NCI-H1105 treated with DMSO at 0.1 percent for 48 hours (cell line): ENCODE measurements at places on chromosomes 7 and 10.
A peak's percentile ranks its signal among the peaks of the same experiment; 100 is the strongest.

GRCh38 chr7:157938211-157938610 is 601.4 kb downstream of the DNAJB6 start:
- no peak for DNase-seq

GRCh38 chr10:88565072-88565471 is 18.0 kb downstream of the RNLS start:
- peak; percentile 24 for DNase-seq

GRCh38 chr7:6234384-6234783 is 38.0 kb downstream of the CYTH3 start:
- no peak for DNase-seq

- no peak for DNase-seq
Measured at GRCh38 chr7:1666823-1667565, 3.1 kb upstream of the ELFN1 start.

DNA sequence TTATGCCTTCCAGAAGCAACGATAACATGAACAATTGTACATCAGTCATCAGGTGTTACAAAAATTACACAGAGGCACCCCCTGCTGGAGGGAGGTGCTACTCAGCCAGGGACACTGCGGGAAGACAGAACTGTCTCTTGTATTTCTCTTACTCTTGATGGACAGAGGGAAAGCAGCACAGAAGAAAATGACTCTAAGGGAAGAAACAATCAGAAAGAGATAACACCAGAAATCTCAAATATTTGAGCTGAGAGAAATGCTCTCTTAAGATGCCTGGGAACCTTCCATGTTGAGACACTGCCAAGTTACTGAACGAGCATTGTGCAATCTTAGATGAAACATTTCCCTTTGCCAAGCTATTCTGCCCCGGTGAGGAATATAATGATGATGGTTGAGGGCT is 227.6 kb upstream of the NPSR1 start:
- no peak for DNase-seq

DNA sequence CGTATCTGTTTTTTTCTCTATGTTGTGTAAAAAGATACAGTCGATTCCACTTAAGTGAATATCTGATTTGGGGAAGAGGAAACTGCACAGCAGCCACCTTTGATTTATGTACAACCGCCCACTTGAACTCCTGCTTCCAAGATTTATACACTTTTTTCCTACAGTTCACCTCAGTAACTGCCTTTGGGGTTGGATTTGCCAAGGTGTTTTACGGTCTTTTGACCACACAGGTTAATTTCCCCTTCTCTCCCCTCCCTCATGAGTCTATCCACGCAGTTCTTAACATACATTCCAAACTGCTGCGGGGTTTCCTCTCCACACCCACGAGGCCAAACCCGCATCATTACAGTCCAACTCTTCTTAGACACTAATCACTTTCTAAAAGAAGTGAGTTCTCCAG is 277.0 kb downstream of the USP6NL start:
- no peak for DNase-seq

DNA sequence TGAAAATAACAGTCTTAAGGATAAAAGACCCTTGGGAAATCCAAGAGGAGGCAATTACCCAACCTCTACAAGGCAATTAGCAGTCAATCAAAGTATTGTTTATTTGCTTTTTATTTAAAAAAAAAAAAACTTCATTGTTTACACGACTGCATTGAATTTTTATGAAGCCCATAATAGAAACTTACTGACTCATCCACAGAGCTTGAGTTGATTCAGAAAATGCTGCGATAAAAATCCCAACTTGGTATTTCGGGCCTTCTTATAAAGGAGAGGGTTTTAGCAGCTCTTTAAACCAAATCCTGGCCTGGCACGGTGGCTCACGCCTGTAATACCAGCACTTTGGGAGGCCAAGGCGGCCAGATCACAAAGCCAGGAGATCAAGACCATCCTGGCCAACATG is 69.2 kb upstream of the PALS2 start:
- DNase-seq = no peak

DNA sequence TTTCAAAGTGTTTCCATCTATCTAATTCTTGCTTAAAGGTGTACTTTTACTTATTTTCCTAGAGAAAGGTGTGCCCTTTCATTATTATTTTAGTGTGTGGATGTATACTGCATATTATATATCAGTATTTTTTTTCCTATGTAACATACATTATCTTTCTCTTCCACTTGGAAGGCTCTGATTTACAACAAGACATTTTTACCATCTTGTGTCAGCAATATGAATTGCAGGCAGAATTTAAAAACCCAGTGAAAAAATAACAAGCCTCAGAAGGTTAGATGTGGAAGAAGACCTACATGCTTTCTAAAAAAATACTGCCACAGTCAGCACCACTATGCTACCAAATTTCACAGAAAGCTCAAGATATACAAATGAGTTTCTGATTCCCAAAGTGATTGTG is 327.7 kb upstream of the STEAP1 start:
- no peak for DNase-seq

- no peak for DNase-seq
Measured at GRCh38 chr7:3495530-3495929, 194.5 kb downstream of the SDK1 start.

DNA sequence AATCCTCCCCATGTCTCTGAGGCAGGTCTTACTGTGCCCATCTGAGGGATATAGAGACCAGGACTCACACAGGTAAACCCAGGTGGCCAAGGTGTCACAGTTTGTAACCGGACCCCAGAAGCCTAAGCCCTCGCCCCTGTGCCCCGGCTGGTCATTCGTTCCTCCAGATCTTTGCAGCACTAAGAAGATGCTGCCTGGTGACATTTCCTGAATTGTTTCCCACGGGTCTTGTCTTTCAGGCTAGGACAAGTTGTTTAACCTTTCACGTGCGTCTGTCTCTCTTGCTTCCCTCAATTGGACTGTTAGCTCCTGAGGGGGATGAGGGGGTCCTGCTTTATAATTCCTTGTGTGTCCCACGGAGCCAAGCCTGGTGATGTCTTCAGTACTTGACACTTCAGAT is 158.0 kb downstream of the KCNMA1 start:
- DNase-seq = no peak

DNA sequence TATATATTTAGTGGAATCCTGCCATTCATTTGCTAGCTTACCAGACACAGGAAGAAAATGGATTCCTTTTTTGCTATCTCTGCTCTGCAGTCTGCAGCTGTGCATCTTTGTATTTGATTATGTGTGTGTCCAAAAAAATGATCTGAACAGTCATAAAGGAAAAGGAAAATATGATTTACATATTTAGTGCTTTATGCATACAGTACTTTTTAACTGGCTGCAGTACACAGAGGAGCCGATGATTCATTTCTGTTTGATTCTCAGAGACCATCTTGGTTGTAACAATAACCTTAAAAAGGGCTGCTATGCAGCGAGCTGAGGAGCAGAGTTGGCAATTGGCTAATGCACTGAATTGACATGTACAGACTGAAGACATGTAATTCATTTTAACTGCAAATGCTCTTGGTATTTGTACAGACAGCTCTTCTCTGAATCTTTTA is 151.3 kb upstream of the FZD1 start:
- DNase-seq = no peak

- DNase-seq = no peak
Measured at GRCh38 chr7:78684201-78684600, 769.3 kb downstream of the MAGI2 start.

- no peak for DNase-seq
Measured at GRCh38 chr10:69043931-69044531, 43.9 kb upstream of the SRGN start.

GRCh38 chr7:120662291-120662690 is 195.7 kb downstream of the TSPAN12 start:
- no peak for DNase-seq

DNA sequence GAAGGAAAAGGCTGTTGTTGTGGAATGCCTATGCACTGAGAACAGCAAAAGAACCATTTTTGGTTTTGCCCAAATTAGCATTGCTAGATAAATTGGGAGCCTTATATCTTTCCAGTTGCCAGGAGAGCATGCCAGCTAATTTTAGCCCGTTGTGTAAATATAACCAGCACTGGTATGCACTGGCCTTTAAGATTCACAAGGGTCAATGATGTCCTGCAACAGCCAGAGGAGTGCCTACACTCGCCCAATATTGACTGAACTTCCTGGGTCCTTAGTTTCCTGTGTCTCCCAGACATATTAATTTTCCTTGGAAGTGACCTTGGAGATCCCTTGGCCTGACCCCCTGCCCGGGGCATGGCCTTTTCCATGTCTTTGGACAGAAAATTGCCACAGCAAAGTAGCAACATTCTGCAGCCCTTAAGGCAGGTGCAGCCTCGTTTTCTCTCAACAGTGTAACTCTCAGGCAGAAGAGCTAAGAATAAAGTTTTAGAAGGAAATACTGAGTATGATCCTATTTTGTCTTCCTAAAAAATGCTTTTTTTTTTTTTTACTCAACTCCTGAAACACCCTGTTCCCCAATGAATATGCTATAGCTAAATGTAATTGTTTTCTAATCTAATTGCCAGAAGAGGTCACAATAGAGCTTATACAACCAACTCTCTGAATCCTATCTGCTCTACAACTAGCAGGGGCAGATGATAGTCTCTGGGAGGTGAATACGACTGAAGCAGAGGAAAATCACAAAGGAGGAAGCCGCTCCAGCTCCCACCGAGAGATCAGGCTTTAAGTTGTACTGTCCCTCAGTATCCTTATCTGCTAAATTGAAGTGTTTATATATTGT is 131.9 kb upstream of the PCGF5 start:
- no peak for DNase-seq
